Astrocyte of the spinal cord (primary cell): ENCODE measurements at places on chromosomes 3 and 15.

DNA sequence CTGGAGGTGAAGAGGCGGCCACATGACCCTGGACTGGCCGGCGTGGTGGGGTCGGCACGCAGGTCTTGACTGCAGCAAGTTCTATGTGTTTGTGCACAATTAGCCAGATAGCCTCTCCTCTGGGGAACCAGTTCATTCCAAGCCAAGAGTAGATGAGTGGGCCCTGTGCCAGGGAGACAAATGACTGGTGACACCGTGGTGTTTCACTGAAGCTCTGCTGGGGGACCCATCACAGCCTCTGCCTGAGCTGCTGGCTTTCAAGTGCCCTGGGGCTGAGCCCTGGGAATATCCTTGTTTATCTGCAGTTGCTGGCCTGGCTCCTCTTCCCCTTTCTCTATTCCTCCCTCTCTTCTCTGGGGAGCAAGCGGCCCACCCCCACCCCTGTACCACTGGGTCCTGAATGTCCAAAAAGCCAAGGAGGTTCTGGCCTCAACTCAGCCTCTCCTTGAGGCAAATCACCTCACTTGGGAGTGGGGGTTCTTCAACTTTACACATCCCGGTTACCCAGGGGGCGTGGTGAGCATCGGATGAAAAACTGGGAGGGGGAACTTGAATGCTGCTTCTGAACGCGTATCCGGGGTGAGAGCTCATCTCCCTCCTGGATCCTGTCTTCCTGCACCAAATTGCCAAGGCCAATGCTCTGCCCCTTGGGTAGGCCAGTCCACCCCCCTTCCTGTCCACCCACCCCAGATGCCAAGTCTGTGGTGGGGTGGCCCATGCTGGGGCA is 199.6 kb upstream of the LYSMD4 start:
- DNase-seq, result no peak

- DNase-seq, result peak; percentile 15
Observed at GRCh38 chr3:170524073-170524472, 61.8 kb downstream of the SLC7A14 start.

DNA sequence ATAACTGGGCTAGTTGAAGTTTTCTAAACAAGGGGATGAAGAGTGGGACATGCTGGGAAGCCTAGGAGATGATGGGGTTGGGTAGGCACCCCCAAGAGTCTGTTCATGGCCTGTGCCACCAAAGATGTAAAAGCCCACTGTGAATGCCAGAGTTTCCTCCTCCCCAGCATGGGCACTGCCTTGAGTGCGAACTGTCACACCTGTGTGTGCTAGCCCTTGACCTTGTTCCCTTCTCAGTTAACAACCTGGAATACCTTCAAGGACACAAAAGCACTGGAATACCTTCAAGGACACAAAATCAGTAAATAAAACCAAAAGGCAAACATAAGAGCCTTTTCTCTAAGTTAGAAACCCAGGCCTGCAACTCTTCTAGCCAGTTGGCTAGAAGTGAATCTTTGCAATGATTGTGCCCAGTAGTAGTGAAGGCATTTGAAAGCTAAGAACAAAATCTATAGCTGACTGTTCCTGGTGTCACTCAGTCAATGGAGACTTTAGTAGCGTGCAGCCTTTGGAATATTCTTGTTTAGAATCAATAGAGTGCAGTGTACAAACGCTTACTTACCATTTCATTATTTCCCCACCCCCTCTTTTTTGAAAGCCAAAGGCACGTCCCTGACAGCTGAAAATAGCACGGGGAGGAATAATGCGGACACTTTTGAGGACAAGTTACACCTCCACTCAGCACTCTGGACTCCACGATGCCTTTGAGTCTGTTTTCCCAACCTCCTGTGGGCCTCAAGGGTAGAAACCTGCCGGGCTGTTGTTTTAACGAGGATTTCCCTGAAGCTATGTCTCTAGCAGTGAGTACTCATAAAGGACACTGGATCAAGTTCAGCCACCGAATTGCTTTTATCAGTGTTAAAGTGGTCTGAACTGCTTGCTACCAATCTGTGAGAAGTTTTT is 24.2 kb downstream of the PSMD6 start:
- no peak for DNase-seq

GRCh38 chr3:132659000-132659364 is 627 bp downstream of the ACAD11 start:
- no peak for DNase-seq

DNA sequence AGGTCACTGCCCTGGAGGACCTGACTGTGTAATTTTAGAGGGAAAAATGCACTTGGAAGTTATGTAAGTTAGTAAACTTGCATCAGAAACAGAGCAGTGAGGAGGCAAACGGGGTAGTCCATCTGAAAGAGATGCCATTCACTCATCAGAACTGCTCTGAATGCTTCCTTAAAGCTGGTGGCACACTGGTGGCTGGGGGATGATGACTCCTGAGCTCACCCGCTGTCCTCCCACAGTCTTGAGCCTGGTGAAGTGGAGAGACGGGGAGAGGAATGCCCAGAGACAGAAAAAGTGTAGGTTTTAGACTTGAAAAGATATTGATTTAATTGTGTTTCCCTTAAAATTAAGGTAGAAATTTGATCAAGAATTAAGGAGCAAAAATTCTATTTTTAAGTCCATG is 46.5 kb upstream of the LARS2 start:
- DNase-seq, result no peak

DNA sequence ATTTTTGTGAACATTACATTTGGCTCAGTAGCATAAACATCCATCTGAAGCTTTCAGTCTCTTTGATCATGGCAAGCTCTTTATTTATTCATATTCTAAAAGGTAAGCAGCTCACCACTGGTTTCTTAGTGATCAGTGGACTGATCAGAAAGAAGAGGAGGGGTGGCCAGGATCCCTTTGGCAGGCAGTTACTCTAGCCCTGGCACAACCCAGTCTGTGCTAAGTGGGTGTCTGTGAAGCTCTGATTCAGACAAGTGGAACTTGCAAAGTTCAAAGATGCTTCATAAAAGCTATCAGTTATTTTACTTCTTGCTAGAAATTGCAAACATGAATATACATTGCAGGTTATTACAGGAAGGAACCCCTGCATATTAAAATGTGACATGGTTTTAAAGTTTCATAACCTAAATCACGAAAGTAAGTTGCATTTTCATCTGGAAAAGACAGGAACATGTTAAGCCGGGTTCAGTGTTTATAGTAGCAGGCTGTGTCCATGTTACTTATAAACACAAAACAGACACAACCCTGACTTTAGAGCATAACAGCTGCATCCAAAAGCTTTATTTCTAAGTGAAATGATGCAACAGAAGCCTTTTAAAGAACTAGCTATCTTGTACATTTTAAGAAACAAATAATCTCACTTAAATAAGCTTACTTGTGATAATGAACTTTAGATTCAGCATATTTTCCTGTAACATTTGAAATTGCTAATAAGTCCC is 785.3 kb downstream of the MCTP2 start:
- DNase-seq, result no peak
